Activated CD8-positive, alpha-beta memory T cell treated with anti-CD3 and anti-CD28 coated beads for 1 hour (primary cell): ENCODE measurements at places on chromosomes 4 and X.

GRCh38 chr4:39732728-39733127, 34.8 kb downstream of the UBE2K start:
- DNase-seq = no peak

GRCh38 chr4:3387154-3387942, 54.4 kb upstream of the HGFAC start:
- DNase-seq = no peak

GRCh38 chrX:13074297-13075262, 30.2 kb upstream of the FAM9C start:
- no peak for DNase-seq

- DNase-seq = no peak
Measured at GRCh38 chrX:133482056-133482952, 67.0 kb upstream of the GPC4 start.

- no peak for DNase-seq
Measured at GRCh38 chrX:149567621-149568417, 18.1 kb upstream of the HSFX3 start.

DNA sequence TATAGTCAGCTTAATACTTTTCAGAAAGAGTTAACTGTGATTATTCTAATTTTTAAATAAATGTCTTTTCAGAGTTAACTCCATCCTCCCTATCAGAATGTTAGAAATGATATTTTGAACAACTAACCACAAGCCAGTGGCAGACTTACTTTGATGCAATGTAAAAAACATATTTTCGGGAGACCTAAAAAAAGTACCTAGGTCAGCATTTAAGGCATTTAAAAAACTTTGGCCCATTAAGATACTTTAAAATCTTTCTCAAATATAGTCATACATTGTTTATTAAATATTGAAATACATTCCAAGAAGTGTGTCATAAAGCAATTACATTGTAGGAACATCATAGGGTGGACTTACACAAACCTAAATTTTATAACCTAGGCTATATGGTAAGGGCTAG, 426.1 kb downstream of the PABPC4L start:
- DNase-seq = no peak

DNA sequence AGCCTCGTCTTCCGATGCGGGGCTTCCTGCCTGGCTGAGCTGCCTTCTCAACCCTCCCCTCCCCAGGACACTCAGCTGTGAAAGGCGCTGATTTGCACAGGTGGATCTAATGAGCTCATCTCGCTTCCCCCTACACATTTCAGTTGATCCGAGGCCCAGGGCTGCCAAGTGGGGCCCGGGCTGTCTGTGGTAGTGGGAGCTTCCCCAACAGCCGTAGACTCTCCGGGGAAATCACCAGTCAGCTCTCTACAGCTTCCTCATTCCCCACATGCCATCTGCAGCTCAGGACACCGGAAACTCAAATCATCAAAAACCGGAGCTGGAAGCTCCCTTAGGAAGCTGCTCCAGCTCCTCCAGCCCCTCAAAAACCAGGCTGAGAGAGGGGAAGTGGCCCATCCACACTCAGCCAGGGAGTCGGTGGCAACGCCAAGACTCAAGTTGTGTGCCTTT, 56.2 kb downstream of the SMIM20 start:
- DNase-seq = no peak

DNA sequence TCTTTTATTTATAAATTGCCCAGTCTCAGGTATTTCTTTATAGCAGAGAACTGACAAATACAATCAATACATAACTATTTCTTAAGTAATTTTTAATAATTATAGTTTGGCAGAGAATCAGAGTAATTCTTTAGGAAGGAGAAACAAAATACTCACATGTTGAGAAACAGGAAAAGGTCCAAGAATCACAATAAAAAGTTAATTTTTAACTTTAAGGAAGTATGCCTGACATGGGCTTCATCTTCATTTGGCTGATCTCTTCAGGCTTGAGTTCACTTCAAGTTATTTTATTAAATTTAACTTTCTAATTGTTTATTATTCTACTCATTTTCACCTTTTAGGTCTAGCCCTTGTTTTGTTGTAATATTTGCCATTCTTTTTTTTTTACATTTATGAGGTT, 36.1 kb upstream of the RNF150 start:
- DNase-seq = no peak

DNA sequence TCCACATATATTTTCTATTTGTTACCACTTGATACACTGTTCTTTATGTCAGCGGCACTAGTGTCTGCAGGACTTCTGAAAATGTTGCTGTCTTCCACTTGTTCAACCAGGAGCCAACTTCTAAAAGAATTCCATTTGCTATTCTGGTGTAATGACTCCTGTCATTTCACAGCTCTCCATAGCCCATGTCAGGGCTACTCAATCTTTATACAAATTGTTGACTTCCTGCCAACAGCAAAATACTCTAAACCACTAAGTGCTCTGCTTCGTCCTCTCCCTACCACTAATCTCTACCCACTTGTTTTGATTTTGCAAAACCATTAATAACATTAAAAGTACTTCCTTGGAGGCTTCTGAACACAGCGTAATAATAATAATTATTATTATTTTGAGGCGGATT, 7.2 kb downstream of the CTSO start:
- no peak for DNase-seq

DNA sequence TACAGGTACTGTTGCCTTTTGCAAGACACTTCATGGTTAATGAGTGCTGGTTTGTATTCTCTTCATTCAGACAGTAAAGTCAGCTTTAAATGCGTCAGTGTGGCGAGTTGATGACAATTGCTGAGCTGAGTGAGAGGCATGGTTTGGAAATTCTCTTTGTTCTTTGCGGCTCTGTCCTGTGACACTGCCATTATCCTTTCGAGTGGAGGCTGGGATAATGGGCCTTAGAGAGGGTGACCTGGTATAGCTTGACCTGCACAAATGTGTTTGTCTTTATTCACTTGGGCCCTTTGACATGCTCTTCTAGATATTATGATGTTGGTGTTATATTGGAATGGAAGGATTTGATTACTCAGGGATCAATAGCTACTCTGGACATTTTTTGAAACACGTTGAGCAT, 208.5 kb upstream of the FAT1 start:
- no peak for DNase-seq

DNA sequence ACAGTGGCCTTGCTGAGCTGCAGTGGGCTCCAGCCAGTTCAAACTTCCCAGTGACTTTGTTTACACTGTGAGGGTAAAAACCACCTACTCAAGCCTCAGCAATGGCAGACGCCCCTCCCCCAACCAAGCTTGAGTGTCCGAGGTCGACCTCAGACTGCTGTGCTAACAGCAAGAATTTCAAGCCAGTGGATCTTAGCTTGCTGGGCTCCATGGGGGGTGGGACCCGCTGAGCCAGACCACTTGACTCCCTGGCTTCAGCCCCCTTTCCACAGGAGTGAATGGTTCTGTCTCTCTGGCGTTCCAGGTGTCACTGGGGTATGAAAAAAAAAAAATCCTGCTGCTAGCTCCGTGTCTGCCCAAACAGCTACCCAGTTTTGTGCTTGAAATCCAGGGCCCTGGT, 168.9 kb upstream of the INTU start:
- DNase-seq = no peak

DNA sequence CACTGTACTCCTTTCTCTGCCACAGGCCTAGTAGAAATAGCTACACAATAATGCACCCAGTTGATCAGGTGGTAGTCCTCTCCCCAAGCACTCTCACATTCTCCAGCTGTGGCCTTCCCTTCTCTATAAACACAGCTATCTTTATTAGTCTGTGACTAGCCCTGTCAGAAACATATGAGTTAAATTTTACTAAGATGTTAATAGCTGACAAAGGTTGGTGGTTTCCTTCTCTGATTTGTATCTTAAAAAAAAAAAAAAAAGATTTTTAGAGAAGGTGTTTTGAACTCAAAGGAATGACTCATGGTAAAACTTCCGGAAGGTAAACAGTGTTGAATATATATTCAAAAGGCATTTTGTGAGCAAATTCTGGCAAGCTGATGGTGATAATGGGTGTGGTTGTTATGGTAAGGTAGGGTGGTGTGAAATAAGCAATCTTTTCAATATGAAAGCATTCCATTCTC, 327.4 kb downstream of the PPP3CA start:
- DNase-seq = no peak

GRCh38 chr4:151199319-151200190, 77.4 kb upstream of the PRSS48 start:
- DNase-seq = no peak

DNA sequence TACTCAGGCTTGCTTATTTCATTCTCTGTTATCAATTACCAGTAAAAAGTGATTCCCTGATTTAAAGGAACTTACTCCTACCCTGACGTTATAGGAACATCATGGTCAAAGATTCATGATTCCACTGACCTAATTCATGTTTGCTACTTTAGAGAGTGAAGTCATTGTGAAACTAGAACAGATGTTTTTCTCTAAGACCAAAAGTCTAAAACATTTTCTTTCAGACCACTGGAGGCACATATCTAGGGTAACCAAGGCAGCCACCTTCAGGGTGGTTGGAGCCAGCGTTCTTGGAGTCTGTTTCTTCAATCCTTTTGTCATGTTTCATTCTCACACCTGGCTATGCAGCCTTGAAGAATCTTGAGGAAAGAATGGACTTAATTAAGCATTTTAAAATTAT, 77.8 kb downstream of the GALNTL6 start:
- no peak for DNase-seq

DNA sequence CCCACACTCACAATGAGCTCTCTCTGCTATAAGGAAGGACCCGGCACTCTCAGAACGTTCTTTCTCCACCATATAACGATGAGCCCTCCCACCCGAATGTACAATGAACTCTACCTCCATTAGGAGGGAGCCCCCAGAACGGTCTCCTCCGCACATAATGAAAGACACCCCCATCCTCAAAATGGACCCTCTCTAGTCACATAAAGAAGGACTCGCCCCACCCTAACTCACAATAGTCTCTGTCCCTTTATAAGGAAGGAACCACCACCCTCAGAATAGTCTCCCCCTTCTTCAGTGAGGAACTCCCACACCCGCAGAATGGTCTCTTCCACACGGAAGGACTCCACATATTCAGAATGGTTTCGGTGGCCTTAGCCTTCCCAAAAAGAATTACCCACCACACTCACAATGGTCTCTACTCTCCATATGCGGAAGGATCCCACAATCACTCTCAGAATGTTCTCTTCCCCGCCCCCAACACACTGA, 477 bp downstream of the SLC35A2 start:
- DNase-seq = no peak

DNA sequence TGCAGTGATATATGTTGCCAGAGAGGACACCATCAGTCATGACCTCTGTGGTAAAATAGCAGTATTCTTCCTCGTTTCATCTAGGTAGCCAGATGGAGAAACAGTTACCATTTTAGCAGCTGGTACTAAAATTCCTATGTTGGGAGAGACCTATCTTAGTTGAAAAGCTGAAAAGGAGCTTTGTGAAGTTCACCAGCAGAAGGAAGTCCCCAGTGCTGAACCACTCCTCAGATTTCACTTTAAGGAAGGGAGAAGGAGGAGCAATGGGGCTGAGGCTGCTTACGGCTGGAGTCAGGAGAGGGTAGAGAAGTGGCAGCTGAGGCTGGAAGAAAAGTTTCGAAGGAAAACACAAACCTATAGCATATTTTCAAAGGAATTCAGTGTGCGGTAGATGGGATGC, 103.7 kb downstream of the ATXN3L start:
- no peak for DNase-seq

GRCh38 chr4:169661761-169662160, 41.4 kb downstream of the CLCN3 start:
- DNase-seq = no peak

DNA sequence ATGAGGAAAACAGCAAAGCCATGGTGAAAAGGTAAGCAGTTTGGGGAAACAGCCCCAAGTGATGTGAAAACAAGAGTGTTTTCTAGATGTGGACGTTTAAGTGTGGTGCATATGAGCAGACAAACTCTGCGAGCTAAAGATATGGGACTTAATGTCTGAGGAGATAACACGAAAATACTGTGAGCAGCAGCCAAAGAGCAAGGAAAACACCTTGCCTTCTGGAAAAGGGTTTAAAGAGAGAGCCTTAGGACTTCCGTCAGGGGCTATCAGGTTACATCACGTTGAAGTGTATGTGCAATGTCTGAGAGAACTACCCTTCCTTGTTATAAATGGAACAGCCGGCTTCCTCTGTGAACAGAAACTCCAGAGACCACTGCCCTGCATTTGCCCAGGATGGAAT, 54.2 kb downstream of the LEF1 start:
- no peak for DNase-seq

DNA sequence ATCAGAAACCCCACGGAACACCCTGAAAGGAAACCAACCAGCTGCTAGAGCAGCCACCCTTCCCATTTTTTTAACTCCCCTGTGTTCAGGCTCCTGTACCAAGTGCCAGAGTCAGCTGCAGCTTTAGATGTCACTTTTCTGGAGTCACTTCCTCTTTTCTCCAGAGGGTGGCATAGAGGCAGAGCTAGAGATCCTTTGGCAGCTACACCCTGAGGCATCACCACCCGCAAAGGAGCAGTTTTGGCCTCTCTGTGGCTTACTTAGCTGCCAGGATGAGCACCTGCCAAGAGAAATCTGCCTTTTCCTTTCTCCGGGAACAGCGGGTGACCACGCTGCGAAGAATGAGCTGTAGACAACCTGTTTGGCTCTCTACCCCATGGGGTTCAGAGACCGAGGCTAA, 58.0 kb upstream of the CHRDL1 start:
- no peak for DNase-seq

GRCh38 chr4:7182616-7183015, 9.7 kb upstream of the SORCS2 start:
- DNase-seq = no peak

DNA sequence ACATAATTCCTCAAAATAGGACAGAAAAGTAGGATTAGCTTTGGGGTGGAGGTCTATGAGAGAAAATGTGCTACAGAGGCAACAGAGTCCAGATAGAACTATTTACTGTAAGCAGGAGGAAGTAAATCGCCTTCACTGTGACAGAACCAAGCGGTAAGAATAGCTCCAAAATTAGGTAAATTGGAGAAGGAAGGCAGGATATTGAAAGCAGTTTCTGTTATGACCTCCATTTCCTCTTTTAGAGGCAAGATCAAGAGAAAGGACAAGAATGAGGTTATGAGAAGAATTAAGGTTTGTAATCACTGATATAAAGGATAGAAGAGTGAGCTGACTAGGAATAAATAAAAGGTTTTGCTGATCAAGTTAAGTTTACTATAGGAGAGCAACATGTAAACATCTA, 44.1 kb upstream of the NEUROG2 start:
- DNase-seq = no peak

DNA sequence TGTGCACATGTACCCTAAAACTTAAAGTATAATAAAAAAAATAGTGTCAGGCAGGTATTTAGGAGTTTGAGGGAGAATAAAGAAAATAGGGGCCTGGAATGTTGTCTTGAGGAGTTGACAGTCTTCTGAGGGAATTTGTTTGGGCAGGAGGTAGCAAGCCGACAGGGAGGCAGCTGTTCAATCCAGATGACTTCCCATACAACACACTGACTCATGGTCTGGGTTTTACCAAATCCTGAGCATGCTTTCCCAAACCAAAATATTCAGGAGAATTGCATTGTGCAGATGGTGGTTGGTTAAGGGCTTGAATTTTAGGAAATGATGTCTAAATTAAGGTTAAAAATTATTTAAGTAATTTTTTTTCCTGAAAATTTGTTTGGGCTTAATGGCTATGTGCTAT, 430.0 kb downstream of the INPP4B start:
- DNase-seq = no peak

GRCh38 chr4:187632260-187632995, 363.1 kb upstream of the ZFP42 start:
- no peak for DNase-seq
